ENCODE measurements at places on chromosomes 2 and 18. TPM values are rescaled to one million over a fixed set of nuclear protein-coding genes. Genes with fewer than 3 reads are reported as not detected.

GRCh38 chr2:55013936-55014335 is 36.3 kb downstream of the RTN4 start:
- no peak overlapping the region for H3K4me3 ChIP-seq
- H3K27me3 ChIP-seq = no peaks in the 10 kb centered on the region
- no peaks in the 10 kb centered on the region for H3K36me3 ChIP-seq
- no peak for DNase-seq
- no peak overlapping the region for H3K27ac ChIP-seq
- H3K4me1 ChIP-seq = peaks cover 69% of the 10 kb centered on the region

DNA sequence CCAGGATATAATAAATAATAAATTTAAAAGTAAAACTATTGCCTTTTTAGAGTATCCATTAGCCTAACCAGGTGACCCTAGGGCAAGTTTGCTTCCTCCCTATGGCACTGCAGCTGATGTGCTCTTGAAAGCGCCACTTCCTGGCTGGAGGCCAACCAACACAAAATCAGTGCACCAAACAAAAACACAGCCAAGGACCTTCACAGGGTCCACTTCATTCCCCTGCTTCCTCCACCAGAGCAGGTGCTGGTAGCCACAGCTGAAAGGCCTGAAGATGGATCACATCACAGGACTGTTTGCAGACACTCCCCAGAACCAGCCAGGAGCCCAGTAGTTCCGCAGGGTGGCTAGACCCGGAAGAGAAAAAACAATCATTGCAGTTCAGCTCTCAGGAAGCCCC is 108.8 kb downstream of the TWIST2 start:
- no peaks in the 10 kb centered on the region for H3K36me3 ChIP-seq
- no peak overlapping the region for H3K27ac ChIP-seq
- H3K4me3 ChIP-seq = no peak overlapping the region
- H3K4me1 ChIP-seq = no peaks in the 10 kb centered on the region

- DNase-seq = no peak
- H3K4me1 ChIP-seq = no peaks in the 10 kb centered on the region
- H3K27me3 ChIP-seq = no peaks in the 10 kb centered on the region
- no peaks in the 10 kb centered on the region for H3K36me3 ChIP-seq
- H3K27ac ChIP-seq = no peak overlapping the region
Measured at GRCh38 chr2:40531359-40531758, 79.5 kb upstream of the SLC8A1 start.

GRCh38 chr2:26344581-26345282 is 1.2 kb upstream of the SELENOI start:
- DNase-seq = no peak
- H3K4me3 ChIP-seq = peak overlapping the region; percentile 48
- H3K36me3 ChIP-seq = no peaks in the 10 kb centered on the region
- H3K4me1 ChIP-seq = peaks cover 19% of the 10 kb centered on the region
- no peaks in the 10 kb centered on the region for H3K27me3 ChIP-seq

DNA sequence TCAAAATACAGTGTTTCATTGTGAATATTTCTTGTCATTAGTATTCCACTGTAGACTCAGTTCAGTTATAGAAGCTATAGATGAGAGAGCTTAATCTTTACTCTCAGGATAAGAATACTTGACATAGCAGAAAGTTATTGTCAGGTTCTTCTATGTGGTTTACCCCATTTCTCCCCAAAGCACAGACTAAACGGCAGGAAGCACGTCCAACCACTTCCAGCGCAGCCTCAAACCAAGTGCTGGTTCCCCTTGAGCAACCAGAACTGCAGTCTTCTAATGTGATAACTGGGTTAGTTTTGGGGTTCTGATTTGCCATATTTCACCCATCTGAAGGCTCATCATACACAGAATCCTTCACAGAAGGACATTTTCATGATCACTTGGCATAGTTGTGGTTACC is 324.7 kb downstream of the SLC8A1 start:
- H3K4me1 ChIP-seq = no peaks in the 10 kb centered on the region
- H3K27me3 ChIP-seq = no peaks in the 10 kb centered on the region
- no peak overlapping the region for H3K4me3 ChIP-seq
- no peak for DNase-seq
- no peaks in the 10 kb centered on the region for H3K36me3 ChIP-seq

DNA sequence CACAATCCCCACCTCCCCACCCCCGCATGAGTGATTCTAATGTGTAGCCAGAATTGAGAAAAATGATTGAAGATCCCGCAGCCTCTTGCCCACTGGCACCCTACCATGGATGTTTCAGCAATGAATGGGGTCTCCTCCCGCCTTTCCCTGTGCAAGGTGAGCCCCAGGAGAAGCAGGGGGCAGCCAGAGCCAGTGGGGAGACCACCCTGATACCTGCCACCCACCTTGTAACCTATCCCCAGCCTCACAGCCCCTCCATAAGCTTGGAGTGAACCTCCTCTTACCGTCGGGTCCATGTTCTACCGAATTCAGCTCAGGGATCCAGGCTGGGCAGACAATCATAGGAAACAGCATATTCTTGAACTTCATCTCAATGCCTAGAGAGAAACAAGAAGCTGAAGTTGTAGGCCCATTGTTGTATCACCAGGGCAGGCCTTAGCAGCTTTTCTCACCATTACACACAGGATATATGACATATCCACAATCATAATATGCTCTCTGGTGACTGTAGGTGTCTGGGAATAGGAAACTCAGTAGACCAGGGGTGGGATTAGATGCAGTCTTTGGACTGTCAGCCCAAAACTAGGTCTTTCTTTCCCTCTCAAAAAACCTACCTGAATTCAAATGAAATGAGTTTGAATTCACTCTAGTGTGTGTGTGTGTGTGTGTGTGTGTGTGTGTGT is 30.9 kb downstream of the XDH start:
- H3K36me3 ChIP-seq = no peaks in the 10 kb centered on the region
- no peak overlapping the region for H3K4me3 ChIP-seq
- no peak overlapping the region for H3K27ac ChIP-seq

DNA sequence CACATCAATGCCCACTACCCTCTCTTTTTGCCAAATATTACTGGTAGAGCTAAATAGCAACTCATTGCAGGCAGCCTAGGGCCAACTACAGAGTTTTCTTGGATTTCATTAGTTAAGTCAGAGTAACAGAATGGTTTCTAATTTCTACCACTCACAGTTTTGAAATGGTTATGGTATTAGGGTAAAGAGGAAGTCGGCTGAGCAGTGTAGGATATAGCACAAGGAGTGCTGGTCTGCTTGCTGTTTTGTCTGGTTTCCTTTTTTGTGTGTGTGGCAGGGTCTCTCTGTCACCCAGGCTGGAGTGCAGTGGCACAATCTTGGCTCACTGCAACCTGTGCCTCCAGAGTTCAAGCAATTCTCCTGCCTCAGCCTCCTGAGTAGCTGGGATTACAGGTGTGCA is 289.2 kb upstream of the CCDC68 start:
- peaks cover 6% of the 10 kb centered on the region for H3K36me3 ChIP-seq
- no peak overlapping the region for H3K4me3 ChIP-seq
- H3K4me1 ChIP-seq = peaks cover 11% of the 10 kb centered on the region
- no peak for DNase-seq
- no peak overlapping the region for H3K27ac ChIP-seq

GRCh38 chr2:66548422-66548821 is 113.5 kb downstream of the MEIS1 start:
- no peak overlapping the region for H3K4me3 ChIP-seq
- H3K4me1 ChIP-seq = peaks cover 26% of the 10 kb centered on the region
- H3K27ac ChIP-seq = no peak overlapping the region

DNA sequence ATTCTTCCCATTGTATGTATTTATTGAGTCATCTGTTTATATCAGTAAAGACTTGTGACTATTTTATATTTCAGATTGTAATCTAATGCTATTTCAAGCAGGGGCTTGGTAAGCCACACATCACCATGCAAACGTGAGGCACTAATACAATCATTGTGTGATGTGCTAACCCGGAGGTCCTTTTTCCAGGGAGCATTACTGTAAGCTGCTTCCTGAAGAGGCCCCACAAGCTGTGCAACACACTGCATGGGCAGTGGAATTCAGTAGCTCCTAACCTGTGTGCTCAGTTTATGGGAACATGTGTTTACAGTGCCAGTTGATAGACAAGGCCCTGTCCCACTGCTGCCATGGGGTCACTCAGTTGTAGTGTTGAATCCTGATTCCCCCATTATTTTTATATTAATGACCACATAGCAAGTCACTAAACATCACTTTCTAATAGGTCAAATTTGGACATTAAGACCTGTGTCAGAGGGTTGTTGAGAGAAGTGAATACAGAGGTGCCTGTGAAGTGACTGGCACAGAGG is 162.9 kb downstream of the FHOD3 start:
- no peaks in the 10 kb centered on the region for H3K27me3 ChIP-seq
- no peaks in the 10 kb centered on the region for H3K36me3 ChIP-seq
- H3K4me3 ChIP-seq = no peak overlapping the region
- no peak for DNase-seq
- no peaks in the 10 kb centered on the region for H3K4me1 ChIP-seq

GRCh38 chr2:157319795-157320194 is 5.8 kb downstream of the ERMN start:
- no peaks in the 10 kb centered on the region for H3K27me3 ChIP-seq
- DNase-seq = no peak
- H3K36me3 ChIP-seq = no peaks in the 10 kb centered on the region
- no peak overlapping the region for H3K27ac ChIP-seq
- no peaks in the 10 kb centered on the region for H3K4me1 ChIP-seq

DNA sequence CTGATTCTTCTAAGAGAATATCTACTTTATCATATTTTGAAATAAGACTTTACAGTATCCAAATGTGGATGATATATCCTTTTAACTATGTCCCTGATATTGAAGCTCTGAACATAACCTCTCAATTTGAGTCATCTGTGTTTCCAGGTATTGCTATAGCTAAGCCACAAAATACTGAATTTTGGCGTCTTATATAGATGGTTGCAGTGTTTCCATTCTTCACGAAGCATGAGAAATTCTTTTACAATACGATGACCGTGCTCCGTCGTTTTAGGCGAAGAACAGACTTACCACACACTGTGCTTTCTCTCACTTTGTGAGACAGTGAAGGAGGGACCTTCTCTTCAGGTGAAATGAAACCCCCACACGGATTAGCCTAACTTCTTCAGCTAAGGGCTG is 45.3 kb downstream of the LRRFIP1 start:
- DNase-seq = no peak
- peaks cover 51% of the 10 kb centered on the region for H3K4me1 ChIP-seq
- H3K4me3 ChIP-seq = no peak overlapping the region
- H3K27me3 ChIP-seq = no peaks in the 10 kb centered on the region
- peak overlapping the region; percentile 89 for H3K27ac ChIP-seq
- no peaks in the 10 kb centered on the region for H3K36me3 ChIP-seq

DNA sequence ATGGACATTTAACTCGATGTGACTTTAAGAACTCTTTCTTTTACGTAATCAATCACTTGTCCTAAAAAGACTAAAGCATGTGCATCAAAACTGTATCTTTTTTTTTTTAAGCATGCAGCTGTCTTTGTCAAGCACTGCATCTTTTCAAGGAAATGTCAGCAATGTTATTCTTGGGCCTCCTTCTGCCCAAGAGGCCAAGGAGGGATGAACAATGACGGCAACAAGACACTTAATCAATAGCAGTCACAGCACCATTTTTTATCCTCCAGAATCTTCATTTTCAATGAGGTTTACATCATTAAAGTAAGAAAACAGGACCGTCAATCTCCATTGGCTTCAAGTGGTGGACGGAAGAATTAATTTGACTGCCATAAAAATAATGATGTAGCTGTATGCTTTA is 253.8 kb downstream of the AFF3 start:
- H3K4me1 ChIP-seq = no peaks in the 10 kb centered on the region
- H3K27me3 ChIP-seq = no peaks in the 10 kb centered on the region
- DNase-seq = no peak
- no peak overlapping the region for H3K27ac ChIP-seq
- H3K4me3 ChIP-seq = no peak overlapping the region

DNA sequence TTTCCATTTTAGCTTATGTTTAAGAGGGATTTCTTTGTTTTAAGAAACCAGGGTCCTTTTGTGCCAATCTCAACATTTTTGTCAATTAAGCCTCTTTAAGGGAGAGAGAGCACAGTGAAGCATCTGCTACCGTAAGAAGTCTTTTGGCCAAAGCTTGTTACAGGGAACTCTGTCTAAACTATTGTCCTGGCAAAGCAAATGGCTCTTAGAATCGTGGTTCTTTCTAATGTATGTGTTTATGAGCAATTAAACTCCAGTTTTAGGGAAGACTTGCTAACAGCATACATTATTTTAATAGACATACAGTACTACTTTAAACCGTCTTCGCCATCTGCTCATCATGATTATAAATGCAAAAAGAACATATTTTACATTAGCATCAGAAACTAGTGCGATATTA is 202.1 kb downstream of the CDCA7 start:
- no peak overlapping the region for H3K27ac ChIP-seq
- no peak for DNase-seq
- no peaks in the 10 kb centered on the region for H3K27me3 ChIP-seq
- H3K36me3 ChIP-seq = no peaks in the 10 kb centered on the region

- no peaks in the 10 kb centered on the region for H3K4me1 ChIP-seq
- H3K36me3 ChIP-seq = no peaks in the 10 kb centered on the region
- no peak overlapping the region for H3K27ac ChIP-seq
Measured at GRCh38 chr2:8030573-8031303, 651.1 kb upstream of the ID2 start.

DNA sequence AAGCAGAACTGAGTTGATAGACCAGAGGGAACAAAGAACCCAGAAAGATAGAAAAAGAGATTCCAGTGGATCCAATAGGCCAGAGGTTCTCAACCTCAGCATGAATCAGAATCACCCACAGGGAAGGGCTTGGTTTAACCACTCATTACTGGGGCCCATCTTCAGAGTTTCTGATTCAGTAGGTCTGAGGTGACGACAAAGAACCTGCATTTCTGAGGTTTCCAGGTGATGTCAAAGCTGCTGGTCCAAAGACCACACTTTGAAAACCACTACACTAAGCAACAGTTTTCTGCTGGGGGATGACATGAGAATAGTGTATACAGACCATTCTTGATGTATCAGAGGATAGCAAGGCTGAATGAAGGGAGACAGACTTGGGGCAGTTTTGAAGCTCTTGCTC is 296.9 kb upstream of the STON1 start:
- no peaks in the 10 kb centered on the region for H3K27me3 ChIP-seq
- no peaks in the 10 kb centered on the region for H3K36me3 ChIP-seq
- no peak overlapping the region for H3K27ac ChIP-seq
- H3K4me3 ChIP-seq = no peak overlapping the region

GRCh38 chr18:43420950-43421349 is 143.7 kb upstream of the SYT4 start:
- no peak overlapping the region for H3K27ac ChIP-seq
- H3K27me3 ChIP-seq = no peaks in the 10 kb centered on the region
- DNase-seq = no peak
- H3K4me3 ChIP-seq = no peak overlapping the region
- H3K36me3 ChIP-seq = no peaks in the 10 kb centered on the region

DNA sequence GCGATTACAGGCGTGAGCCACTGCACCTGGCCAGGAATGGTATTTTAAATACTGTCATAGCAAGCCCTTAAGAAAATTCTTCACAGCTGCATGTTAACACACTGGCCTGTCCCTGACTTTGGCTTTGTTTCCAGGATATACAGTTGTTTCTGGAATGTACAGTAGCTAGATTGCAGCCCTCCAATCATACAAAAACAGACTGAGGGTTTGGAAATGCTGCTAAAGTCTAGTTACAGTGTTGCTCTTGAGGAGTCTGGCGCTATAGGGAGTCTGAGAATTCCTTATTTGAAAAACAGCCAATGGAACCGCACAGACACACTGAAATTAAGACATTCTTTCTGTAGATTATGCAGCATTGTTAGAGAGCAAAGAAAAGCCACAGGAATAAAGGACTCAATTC is 37.7 kb downstream of the STON1 start:
- H3K4me1 ChIP-seq = no peaks in the 10 kb centered on the region
- no peaks in the 10 kb centered on the region for H3K36me3 ChIP-seq
- no peak overlapping the region for H3K27ac ChIP-seq
- no peaks in the 10 kb centered on the region for H3K27me3 ChIP-seq

C2orf81 gene
- 12.3 TPM for total RNA-seq

TBR1 gene
- not detected for total RNA-seq

ANKZF1 gene
- 85.6 TPM for total RNA-seq

ACADL gene
- 68.6 TPM for total RNA-seq

C1QL2 gene
- not detected for total RNA-seq

DHRS9 gene
- total RNA-seq = 5.9 TPM

HOXD13 gene
- total RNA-seq = not detected
